Stimulated activated CD8-positive, alpha-beta memory T cell treated with anti-CD3 and anti-CD28 coated beads, Interleukin-7, amount 100 ng/mL, for 24 hours (primary cell): ENCODE measurements at places on chromosomes 5 and 9.

DNA sequence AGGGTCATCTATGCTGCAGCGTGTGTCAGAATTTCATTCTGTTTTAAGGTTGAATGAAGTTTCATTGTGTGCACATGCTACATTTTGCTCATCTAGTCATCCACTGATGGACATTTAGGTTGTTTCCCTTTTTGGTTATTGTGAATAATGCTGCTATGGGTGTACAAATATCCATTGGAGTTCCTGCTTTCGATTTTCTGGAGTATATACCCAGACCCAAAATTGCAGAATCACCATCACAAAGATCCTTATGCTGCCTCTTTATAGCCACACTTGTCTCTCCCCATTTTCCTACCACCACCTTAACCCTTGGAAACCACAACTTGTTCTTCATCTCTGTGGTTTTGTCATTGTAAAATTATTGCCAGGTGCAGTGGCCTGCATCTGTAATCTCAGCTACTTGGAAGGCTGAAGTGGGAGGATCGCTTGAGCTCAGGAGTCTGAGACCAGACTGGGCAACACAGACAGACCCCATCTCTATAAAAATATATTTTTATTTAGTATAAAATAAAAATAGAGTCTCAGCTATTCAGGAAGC is 166.2 kb downstream of the HSD17B3 start:
- DNase-seq: no peak

- no peak for DNase-seq
Measured at GRCh38 chr9:130766927-130767307, 68.1 kb upstream of the ABL1 start.

- no peak for DNase-seq
Measured at GRCh38 chr9:108978205-108978604, 35.1 kb downstream of the CTNNAL1 start.

GRCh38 chr5:54363669-54364068 is 53.3 kb upstream of the ARL15 start:
- DNase-seq: no peak

- DNase-seq: no peak
Measured at GRCh38 chr5:28737682-28738081, 1699.3 kb upstream of the CDH9 start.

DNA sequence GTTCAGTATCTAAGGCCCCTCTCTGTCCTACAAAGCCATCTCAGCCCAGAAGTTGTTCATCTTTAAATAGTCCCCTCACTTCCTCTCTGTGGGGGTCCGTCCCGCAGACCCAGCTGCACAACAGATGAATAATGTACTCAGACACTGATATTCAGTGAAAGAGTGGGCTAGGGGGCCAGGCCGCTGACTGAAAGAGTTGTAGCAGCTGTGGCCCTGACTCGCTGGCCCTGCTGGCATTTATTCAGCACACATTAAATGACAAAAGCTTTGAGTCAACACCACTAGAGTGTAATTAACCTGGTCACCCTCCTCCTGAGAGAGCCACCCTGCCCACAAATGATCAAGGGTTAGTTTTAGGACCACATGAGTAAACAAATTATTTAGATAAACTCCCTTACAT is 76.3 kb downstream of the MED10 start:
- DNase-seq: no peak

GRCh38 chr5:151520294-151520693 is 70.8 kb downstream of the FAT2 start:
- DNase-seq: no peak

DNA sequence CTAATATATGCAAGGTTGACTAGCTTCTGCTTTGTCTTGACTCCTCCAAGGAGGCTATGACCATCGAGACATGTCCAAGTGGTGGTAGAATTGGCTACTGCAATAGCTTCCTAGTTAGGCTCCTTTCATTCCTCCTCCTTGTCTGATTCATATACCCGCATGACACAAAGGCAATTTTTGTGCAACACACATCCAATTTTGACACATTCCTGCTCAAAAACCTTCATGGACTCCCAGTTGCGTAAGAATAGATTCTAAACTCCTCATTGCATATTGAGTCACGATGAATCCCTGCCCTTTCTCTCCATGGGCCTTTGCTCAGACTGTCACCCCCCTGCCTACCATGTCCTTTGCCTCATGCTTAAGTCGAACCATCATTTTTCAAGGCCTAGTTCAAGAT is 344.5 kb downstream of the ACTL7B start:
- no peak for DNase-seq

- DNase-seq: no peak
Measured at GRCh38 chr5:139075066-139076050, 122.8 kb downstream of the SIL1 start.
